ENCODE measurements at places on chromosomes 6 and 20. TPM values are rescaled to one million over a fixed set of nuclear protein-coding genes. Genes with fewer than 3 reads are reported as not detected.

SRF gene
- polyA plus RNA-seq, result 29.9 TPM

BPIFB4 gene
- polyA plus RNA-seq, result not detected

TBC1D22B gene
- 6.2 TPM for polyA plus RNA-seq

NTSR1 gene
- polyA plus RNA-seq, result 0.15 TPM

CCN5 gene
- polyA plus RNA-seq, result 36.3 TPM

MPIG6B gene
- polyA plus RNA-seq, result 0.22 TPM

TNNC2 gene
- polyA plus RNA-seq, result 3.0 TPM

PLCG1 gene
- polyA plus RNA-seq, result 38.9 TPM

CCN6 gene
- not detected for polyA plus RNA-seq

LY86 gene
- polyA plus RNA-seq, result 0.28 TPM

UBR2 gene
- 7.6 TPM for polyA plus RNA-seq

PXDC1 gene
- 75.2 TPM for polyA plus RNA-seq

TRIM39 gene
- polyA plus RNA-seq, result 7.2 TPM

SLC22A3 gene
- polyA plus RNA-seq, result 2.8 TPM

TRIM40 gene
- polyA plus RNA-seq, result not detected

TULP1 gene
- 0.13 TPM for polyA plus RNA-seq

C6orf58 gene
- polyA plus RNA-seq, result 0.05 TPM

LAMP5 gene
- polyA plus RNA-seq, result 0.03 TPM

GSTA3 gene
- not detected for polyA plus RNA-seq

PLAGL2 gene
- 4.7 TPM for polyA plus RNA-seq

DYNLT1 gene
- 120 TPM for polyA plus RNA-seq

DDX43 gene
- polyA plus RNA-seq, result 0.86 TPM

NRSN1 gene
- polyA plus RNA-seq, result 0.06 TPM

RAB23 gene
- polyA plus RNA-seq, result 1.0 TPM

DPPA5 gene
- polyA plus RNA-seq, result not detected

CTCFL gene
- polyA plus RNA-seq, result 0.04 TPM

PI16 gene
- polyA plus RNA-seq, result 3.1 TPM

RNF144B gene
- polyA plus RNA-seq, result 12.7 TPM

ELOVL2 gene
- polyA plus RNA-seq, result 1.4 TPM

C20orf96 gene
- 6.2 TPM for polyA plus RNA-seq

SPATS1 gene
- not detected for polyA plus RNA-seq

KCNQ2 gene
- 1.6 TPM for polyA plus RNA-seq

RALGAPB gene
- polyA plus RNA-seq, result 6.2 TPM

OVOL2 gene
- not detected for polyA plus RNA-seq

VTA1 gene
- 31.4 TPM for polyA plus RNA-seq

VGLL2 gene
- 0.21 TPM for polyA plus RNA-seq

Measured in adipose tissue (tissue), 3 donors.